ENCODE measurements at places on chromosomes 1 and 21.

GRCh38 chr1:219227360-219228057 lies 53.8 kb downstream of the LYPLAL1 start:
- no peaks in the 10 kb centered on the region for H3K27me3 ChIP-seq
- no peaks in the 10 kb centered on the region for H3K4me1 ChIP-seq
- no peak overlapping the region for H3K4me3 ChIP-seq

GRCh38 chr1:7355646-7356045 lies 415.4 kb upstream of the VAMP3 start:
- H3K27me3 ChIP-seq: no peaks in the 10 kb centered on the region
- H3K4me3 ChIP-seq: no peak overlapping the region
- H3K4me1 ChIP-seq: no peaks in the 10 kb centered on the region

- H3K27ac ChIP-seq: peak overlapping the region; percentile 58
- no peaks in the 10 kb centered on the region for H3K36me3 ChIP-seq
- H3K4me3 ChIP-seq: no peak overlapping the region
- peaks cover 8% of the 10 kb centered on the region for H3K4me1 ChIP-seq
- H3K27me3 ChIP-seq: no peaks in the 10 kb centered on the region
These were observed 498.2 kb downstream of the PLPP3 start for GRCh38 chr1:56081173-56081572.

- peak overlapping the region; percentile 15 for H3K27ac ChIP-seq
- DNase-seq: no peak
- peak overlapping the region; percentile 47 for H3K4me3 ChIP-seq
- H3K36me3 ChIP-seq: no peaks in the 10 kb centered on the region
These were observed 319 bp downstream of the HES2 start for GRCh38 chr1:6419397-6419803.

GRCh38 chr1:25194572-25195020 lies 37.7 kb downstream of the SYF2 start:
- no peak overlapping the region for H3K27ac ChIP-seq
- H3K36me3 ChIP-seq: no peaks in the 10 kb centered on the region
- no peak overlapping the region for H3K4me3 ChIP-seq
- no peak for DNase-seq
- H3K27me3 ChIP-seq: no peaks in the 10 kb centered on the region

Data from vagina (tissue), 2 donors.